ENCODE measurements at places on chromosomes 5 and 9.

- DNase-seq, result no peak
Observed at GRCh38 chr9:121331992-121332685, 37.9 kb downstream of the STOM start.

DNA sequence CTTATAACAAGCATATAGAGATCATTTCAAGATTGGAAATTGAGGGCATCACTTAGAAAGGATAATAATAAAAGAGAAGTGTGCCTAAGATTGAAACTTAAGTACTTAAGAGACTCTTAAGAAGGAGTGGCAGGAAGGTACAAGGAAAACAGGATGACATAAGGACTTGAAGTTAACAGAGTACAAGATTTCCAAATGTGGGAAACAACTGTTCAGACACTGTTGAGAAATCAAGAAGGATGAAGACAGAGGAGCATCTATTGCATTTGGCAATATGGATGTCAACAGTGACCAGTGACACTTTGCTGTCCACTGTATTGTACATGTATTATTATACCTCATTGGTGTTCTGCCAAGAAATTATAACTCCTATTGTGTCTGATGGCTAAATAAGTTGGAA, 157.8 kb upstream of the PTGER4 start:
- DNase-seq, result no peak

DNA sequence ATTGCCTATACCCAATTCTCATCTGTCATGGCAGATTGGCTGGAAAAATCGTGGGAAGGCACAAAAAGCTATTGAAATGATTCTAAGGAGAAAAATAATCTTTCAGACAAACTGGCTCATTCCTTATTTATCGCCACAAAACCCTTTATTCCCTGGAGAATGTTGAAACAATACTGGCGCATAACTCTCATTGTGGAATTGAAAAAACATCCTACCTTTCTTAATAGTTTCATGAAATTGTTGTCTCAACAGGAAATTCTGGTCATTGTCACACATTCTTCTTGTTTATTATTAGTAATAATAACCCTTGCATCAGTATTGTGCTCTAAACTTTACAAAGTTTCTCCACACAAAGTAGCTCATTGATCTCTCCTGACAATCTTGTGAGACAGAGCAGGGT, 48.9 kb upstream of the COL15A1 start:
- DNase-seq, result no peak

GRCh38 chr9:137367506-137368430, 55.2 kb downstream of the EXD3 start:
- DNase-seq, result no peak

GRCh38 chr9:76162086-76162730, 232.0 kb downstream of the RFK start:
- DNase-seq, result no peak

DNA sequence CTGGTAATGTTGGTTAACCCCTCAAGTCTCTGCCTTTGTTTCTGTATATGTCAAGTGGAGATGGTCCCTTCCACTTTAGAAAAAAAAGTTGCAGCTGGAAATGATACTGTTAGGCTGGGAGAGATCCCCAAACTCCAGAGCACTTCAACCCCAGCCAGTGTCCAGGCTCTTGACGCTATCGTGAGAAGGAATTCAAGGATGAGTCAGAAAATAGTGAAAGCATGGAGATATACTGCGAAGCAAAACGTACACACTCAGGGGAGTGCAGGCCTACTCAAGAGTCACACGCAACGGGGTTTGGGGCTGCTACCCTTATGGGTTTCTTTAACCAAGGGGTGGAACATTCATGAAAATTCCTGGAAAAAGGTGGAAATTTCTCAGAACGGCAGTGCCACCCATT, 24.9 kb downstream of the KCNV2 start:
- DNase-seq, result no peak

GRCh38 chr5:39772307-39772706, 347.5 kb upstream of the DAB2 start:
- DNase-seq, result no peak

- no peak for DNase-seq
Observed at GRCh38 chr5:156934450-156935211, 28.4 kb downstream of the TIMD4 start.

GRCh38 chr5:153157156-153157555, 333.3 kb upstream of the GRIA1 start:
- no peak for DNase-seq

GRCh38 chr5:139701056-139701741, 53.0 kb downstream of the CXXC5 start:
- DNase-seq, result no peak

GRCh38 chr9:125744616-125745015, 2.6 kb upstream of the PBX3 start:
- DNase-seq, result no peak
